ENCODE measurements at places on chromosomes 7 and 10.
A peak's percentile ranks its signal among the peaks of the same experiment; 100 is the strongest.

DNA sequence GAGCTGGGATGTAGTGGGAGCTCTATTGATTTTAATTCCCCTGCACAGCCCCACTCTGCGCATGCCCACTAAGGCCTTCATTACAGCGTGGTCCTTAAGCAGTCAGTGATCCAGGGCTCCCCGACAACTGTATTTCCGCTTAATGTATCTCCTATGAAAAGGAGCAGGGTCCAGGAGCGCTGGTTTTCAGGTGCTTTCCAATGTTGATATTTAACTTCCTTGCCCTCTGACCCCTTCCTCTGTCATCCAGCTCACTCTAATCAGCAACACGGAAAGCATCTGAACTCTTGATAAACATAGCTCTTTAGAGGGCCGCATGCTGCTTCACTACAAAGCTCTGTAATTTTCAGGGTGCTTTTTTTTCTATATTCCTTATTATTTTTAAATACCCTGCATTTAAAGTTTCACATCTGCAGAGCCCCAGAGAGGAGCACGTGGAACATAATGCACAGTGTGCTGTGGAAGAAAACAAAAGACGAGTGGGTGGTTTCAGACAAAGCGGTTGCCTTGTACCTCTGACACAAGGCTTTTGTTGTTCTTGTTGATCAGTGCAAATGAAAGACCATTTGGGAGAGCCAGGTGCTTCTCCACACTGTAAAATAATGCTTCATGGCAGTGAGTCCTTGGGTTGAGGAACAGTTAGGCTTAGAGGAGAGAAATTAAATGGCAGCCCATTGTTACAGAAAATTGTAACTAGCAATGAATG is 465.9 kb upstream of the CELF2 start:
- DNase-seq: no peak

DNA sequence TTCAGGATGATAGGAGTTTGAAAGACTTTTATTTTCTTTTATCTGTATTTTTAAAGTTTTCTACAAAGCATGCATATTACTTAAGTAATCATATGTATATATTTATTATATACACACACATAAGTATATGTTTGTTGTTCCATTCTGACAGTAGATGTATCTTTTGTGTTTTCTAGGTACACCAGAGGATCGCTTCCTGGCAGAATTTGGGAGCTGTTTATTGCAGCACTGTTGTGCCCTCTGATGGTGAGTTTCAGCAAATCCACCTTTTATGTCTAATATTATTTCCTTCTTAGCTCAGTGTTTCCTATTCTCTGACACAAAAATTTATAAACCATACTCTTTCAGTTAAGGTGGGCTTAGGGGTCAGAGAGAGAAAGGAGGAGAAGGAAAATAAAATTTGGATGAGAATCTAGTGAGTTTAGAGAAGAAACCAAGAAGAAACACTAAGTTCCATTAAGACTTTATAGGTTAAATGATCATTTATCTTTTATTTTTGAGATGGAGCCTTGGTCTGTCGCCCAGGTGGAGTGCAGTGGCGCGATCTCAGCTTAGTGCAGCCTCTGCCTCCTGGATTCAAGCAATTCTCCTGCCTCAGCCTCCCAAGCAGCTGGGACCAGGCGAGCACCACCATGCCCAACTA is 59.2 kb upstream of the OIT3 start:
- DNase-seq: peak; percentile 52

- DNase-seq: no peak
Observed at GRCh38 chr7:158028971-158029370, 558.7 kb downstream of the PTPRN2 start.

GRCh38 chr7:149414745-149415390 is 46.0 kb downstream of the ZNF777 start:
- no peak for DNase-seq

GRCh38 chr7:21044913-21045568 is 258.4 kb upstream of the SP8 start:
- no peak for DNase-seq

- no peak for DNase-seq
Observed at GRCh38 chr7:27209933-27210440, 10.1 kb upstream of the HOXA13 start.

- no peak for DNase-seq
Observed at GRCh38 chr7:105705427-105705826, 124.1 kb upstream of the EFCAB10 start.

GRCh38 chr7:149228831-149229471 is 10.5 kb upstream of the ZNF212 start:
- no peak for DNase-seq

GRCh38 chr7:2062648-2063047 is 170.1 kb downstream of the MAD1L1 start:
- no peak for DNase-seq

- no peak for DNase-seq
Observed at GRCh38 chr10:5970527-5970926, 6.8 kb downstream of the IL15RA start.

DNA sequence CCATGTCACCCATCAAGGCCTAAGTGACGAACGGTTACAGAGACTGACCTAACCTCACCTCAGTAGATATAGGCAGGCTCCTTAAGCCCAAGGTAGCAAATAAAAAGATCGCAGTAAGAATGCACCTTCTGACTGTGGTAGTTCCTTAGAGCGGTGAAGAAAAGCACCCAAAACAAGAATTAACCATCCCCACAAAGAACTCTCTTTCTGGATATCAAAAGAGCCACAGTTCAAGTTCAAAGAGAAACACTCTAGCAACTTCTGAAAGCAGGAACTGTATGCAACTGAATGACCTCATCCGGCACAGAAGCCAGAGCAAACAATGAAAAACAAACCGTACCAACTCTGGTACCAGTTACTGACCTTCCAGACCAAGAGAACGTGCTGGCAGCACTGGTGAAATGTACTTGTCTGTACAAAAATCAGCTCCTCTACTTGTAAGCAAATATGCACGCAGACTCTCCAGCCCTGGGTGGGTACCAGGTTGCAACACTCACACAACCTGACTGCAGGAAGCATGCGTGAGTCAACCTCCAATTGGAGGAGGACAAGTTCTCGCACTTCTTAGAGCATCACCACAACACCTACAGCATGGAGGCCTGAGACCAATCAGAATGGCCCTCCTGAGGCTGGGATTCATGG is 202.7 kb downstream of the FAM107B start:
- peak; percentile 40 for DNase-seq

DNA sequence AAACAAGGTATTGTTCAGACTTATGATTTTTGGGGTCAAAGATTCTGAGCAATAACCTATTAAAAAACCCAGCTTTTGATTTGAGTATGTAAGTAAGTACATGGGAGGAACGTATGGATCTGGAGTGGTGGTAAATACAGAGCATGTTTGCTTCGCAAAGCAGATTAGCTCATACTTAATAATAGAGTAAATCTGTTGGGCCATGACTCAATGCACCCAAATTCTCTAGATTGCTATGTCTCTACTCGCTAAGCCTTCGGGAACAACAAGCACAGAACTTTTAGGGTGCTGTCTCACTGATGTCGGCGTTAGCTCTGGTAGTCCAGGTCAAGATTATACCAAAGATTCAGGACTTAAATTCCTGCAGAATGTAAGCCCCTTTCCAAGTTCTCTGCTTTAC is 807 bp upstream of the MINPP1 start:
- DNase-seq: no peak

DNA sequence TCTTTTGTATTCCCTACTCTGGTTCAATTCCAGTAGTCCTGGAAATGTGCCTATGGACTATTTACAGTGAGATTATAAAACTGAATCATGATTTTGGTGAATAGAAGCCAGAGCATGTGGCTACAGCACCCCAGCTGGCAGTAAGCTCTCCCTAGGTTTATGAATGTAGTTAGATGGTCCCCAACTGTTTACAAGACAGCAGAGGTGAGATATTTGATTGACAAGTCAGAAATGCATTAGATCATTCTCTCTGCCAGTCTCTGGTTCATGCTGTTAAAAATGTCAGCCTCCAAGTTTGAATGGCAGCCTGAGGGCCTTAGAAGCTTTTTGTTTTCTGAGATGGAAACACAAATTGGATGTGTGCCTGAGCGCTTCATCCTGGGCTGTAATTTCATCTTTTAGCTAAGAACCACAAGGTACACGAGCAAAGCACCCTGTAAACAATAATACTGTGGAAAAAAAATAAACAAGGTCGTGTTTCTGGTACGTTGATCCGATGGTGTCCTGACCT is 85.0 kb downstream of the BTRC start:
- no peak for DNase-seq

GRCh38 chr10:55822096-55822495 is 539.0 kb downstream of the ZWINT start:
- no peak for DNase-seq

GRCh38 chr7:101818287-101819071 is 1.1 kb downstream of the CUX1 start:
- DNase-seq: no peak

- DNase-seq: no peak
Observed at GRCh38 chr10:60974463-60975149, 30.6 kb upstream of the RHOBTB1 start.

GRCh38 chr7:46071601-46072000 is 150.5 kb upstream of the IGFBP3 start:
- DNase-seq: no peak

GRCh38 chr10:9305018-9305655 is 1250.6 kb downstream of the GATA3 start:
- no peak for DNase-seq

DNA sequence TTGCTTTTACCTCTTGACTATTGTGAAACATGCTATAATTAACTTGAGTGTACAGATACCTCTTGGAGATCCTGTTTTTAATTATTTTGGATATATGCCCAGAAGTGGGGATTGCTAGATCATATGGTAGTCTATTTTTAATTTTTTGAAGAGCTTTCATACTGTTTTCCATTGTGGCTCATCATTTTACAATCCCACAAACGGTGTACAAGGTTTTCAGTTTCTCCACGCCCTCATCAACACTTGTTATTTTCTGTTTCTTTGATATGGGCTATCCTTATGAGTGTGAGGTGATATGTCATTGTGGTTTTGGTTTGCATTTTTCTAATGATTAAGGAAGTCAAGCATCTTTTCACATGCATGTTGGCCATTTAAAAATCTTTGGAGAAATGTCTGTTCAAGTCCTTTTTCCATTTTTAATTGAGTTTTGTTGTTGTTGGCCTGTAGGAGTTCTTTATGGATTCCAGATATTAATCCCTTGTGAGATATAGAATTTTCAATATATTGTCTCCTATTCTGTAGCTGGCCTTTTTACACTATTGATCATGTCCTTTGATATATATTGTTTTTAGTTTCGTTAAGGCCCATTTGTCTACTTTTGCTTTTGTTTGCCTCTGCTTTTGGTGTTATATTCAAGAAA is 7.5 kb downstream of the AGK start:
- peak; percentile 36 for DNase-seq

GRCh38 chr7:116062666-116063065 is 32.1 kb upstream of the TFEC start:
- no peak for DNase-seq

- DNase-seq: no peak
Observed at GRCh38 chr10:116947841-116948529, 57.0 kb downstream of the SHTN1 start.

DNA sequence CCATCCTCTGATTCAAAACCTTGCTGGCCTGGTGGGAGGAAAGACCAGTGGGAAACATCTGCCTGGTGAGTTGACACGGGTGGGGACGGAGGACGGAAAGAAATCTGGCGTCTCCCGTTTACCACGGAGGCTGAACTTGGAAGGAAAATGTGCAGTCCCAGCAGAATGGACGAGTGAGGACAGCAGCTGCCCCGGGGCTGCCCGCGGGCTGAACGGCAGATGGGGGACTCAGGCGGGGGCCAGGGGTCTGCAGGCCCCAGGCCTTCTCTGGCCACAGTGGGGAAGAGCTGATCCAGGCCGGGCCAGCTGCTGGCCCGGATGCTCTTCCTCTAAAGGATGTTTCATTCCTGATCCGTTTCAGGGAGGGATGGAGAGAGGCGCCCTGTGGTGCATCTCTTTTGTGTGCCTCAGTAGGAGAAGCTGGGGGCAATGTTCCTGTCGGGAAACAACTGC is 147.5 kb upstream of the CHST15 start:
- DNase-seq: no peak

DNA sequence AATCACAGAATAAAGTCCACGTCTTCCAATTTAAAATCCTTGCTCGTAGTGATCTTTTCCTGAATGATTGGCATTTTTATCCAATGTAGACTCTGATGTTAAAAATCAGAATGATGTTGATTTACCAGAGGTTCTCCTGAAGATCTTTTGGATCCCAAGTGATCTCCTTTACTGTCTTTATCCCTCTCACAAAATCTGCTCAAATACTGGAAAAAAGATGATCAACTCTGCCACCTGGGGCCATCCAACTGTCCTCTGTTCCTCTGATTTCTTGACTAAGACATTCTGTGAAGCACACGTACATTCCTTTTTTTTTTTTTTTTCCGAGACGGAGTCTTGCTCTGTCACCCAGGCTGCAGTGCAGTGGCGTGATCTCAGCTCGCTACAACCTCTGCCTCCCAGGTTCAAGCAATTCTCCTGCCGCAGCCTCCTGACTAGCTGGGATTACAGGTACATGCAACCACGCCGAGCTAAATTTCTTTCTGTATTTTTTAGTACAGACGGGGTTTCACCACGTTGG is 18.0 kb upstream of the ADRB1 start:
- DNase-seq: no peak

DNA sequence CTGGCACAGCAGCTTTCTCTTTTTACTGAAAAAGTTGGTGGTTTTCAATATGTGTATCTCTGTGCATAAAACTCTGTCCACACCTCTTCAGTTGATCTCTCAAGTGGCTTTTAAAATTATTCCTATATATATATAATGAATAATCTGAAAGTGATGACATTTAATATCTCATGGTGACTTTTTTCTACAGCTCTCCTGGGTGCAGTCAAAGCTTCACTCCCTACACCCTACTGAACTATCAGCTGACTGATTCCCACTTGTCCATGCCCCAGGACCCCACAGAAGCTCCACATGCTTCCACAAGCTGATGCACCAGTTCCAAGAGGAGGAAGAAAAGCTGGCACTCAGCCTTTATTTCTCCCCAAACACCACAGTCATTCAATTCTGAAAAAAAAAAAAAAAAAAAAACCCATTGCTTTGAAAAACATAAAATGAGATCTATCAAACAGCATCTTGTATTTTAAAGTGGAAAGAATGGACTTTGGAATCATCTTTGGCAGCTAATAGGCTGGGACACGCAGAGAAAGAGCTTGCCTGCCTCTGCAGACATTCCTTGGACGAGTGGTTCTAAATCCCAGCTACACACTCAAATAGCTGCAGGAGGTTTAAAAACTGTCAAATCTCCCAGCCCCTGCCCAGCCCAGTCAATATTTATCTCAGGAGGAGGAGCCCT is 75.3 kb upstream of the GDF10 start:
- no peak for DNase-seq

- DNase-seq: peak; percentile 86
Observed at GRCh38 chr7:41705109-41705901, 2.4 kb upstream of the INHBA start.
